ENCODE measurements at places on chromosomes 12 and 14.

DNA sequence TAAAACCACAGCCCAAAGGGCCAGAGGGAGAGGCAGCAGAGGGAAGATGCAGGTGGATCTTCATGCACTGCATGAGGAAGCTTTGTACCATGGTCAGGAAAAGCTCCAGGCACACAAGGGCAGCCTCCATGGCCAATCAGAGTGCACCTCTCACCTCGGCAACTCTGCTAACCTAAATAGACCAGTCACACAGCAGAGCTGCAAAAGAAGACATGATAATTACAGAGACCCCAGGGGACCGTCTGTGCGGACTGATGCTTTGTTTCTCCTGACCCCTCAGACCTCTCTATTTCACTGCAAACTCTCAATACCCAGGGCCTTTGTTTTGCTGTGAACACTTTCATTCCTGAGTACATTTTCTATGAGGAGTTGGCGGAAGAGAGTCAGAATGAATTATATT is 10.7 kb upstream of the TCL1B start:
- DNase-seq = no peak

- DNase-seq = no peak
Observed at GRCh38 chr12:71942703-71943102, 4.1 kb downstream of the TPH2 start.

- DNase-seq = no peak
Observed at GRCh38 chr12:131084341-131085011, 130.8 kb downstream of the ADGRD1 start.

DNA sequence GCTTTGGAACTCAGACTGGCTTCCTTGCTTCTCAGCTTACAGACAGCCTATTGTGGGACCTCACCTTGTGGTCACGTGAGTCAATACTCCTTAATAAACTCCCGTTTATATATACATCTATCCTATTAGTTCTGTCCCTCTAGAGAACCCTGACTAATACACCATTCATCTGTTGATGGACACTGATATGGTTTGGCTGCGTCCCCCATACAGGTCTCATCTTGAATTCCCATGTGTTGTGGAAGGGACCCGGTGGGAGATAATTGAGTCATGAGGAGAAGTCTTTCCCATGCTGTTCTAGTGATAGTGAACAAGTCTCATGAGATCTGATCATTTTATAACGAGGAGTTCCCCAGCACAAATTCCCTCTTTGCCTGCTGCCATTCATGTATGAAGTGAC is 57.0 kb downstream of the OTOGL start:
- no peak for DNase-seq

DNA sequence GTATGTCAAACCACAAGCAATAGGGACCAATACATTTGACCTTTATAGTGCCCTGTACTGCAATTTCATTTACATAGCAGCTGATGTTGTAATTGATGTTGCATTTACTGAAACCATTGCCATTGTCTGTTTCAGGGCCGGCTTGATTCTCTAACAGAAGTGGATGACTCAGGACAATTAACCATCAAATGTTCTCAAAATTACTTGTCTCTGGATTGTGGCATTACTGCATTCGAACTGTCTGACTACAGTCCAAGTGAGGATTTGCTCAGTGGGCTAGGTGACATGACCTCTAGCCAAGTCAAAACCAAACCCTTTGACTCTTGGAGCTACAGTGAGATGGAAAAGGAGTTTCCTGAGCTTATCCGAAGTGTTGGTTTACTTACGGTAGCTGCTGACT is 216.0 kb downstream of the AKAP6 start:
- no peak for DNase-seq

DNA sequence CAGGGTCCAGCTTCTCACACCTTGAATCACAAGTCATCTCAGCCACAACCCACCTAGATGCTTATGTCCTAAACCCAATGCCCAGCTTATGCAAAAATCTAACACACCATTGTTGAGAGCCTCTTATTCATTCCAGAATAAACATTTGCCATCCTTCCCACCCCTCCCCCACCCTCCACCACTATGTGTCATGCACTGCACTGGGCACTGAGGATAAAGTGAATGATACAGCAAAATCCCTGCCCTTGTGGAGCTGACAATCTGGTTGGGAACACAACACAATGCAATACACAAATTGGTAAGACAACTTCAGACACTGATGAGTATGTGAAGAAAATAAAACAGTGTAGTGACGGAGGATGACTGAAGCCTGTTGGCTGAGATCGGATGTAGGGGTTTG is 1.4 kb upstream of the GLTP start:
- no peak for DNase-seq

DNA sequence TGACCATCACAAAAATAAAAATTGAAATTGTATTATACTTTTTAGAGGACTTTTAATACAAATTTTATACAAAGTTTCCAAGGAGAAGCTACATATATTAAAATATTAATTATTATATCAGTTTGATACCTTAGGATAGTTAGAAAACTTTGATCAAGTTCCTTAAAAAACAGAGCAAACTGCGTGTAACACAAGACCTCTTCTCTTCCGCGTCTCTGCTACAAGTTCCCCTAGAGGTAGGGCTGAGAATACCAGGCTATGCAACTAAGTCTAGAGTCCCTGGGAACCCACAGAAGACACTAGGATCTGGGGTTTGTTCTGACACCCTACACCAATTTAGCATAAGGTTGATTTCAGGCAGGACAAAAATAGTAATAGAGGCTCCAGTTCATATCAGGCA is 319.0 kb downstream of the FOXG1 start:
- DNase-seq = no peak

GRCh38 chr14:73782623-73783022 is 68.4 kb upstream of the PNMA1 start:
- DNase-seq = no peak

- no peak for DNase-seq
Observed at GRCh38 chr12:126434412-126434985, 1369.3 kb downstream of the AACS start.

- DNase-seq = no peak
Observed at GRCh38 chr14:32508281-32508680, 179.2 kb downstream of the AKAP6 start.

DNA sequence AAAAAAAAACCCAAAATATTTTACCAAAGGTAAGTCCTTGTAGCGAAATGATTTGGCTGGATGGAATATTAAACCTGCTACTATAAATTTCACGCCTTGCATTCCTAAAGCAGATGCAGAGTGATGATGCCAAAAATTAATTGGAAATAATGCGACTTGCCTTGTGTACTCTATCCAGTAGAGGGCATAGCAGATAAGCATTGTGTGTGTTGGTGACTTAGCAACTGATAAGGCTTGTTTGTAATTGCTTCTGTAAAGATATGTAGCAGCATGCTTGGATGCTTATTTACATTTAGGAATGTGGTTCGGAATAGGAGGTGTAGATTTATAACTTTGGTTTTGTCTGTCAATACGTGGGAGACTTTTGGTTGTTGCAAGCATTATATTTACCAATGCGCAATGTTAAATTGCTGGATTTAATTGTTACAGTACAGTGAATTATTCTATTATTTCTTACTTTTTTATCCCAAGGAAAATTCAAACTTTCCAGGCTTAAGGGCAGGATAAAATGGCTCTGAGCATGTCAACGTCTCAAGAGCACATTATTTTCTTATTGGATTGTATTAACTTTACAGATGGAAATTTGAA is 80.5 kb downstream of the TMEM260 start:
- DNase-seq = peak; percentile 8

GRCh38 chr12:64273527-64274403 is 51.7 kb upstream of the KICS2 start:
- no peak for DNase-seq

- no peak for DNase-seq
Observed at GRCh38 chr14:97416550-97416949, 619.4 kb downstream of the VRK1 start.

DNA sequence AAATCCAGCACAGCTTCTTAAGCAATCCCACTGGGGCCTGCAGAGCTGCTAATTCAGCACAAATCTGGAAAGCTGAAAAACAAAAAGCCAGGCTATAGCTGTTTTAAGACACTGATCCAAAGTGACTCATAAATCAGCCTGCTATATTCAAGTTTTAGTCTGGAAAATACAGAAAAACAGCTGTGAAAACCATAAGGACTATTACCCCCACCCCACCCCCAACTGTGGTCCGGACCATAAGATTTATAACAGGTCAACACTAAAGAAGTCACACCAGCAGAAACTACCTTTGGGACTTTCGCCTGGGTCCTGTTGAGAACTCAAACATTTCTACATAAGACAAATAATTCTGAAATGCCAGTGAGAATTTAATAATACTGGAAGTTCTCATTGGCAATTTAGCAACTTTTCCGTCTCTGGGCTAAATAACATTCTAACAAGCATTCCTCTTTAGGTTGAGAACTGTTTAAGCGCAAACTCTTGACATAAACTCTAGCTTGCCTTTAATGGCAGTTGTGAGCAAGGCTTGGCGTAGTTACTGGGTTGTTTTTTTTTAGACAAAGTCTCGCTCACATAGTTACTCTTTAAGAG is 3.3 kb downstream of the LRIG3 start:
- no peak for DNase-seq

DNA sequence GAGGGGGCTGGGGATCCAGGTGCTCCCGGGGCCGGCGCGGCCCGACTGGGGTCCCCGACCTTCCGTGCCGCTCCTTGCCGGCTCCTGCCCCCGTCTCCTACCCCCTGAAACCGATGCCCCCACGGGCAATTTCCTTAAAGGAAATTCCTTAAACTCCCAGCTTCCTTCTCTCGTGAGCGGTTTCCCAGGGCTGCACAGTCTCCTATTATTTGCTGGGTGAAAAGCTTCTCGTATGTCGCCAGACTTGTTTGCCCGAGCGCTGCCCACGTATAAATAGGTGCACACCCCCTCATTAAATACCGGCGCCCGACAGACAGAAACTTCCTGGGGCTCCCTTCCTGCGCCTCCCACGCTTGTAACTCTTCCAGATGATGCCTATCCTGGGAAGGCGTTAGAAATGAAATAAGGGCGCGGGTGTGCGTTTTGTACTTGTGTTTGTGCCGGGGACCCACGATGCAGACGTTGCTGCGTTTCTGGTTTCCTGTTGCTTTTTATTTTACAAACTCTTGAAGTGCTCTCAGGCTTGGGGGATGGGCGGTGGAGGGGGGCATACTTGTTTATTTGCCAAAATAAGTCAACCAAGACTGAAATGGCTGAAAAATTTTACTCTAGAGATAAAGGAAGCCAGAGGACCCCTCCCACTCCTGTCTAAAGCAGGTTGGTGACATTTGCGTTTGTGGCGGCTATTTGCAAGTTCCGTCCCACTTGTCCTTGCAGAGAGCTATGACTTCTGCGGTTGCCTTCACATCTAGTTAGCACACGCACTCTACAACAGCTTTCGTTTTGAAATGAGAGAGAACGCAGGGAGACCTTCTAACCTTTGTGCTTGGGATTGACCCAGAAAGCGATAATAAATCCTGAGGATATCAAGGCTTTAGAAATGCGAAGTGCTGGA is 1.0 kb downstream of the HIP1R start:
- DNase-seq = no peak

- no peak for DNase-seq
Observed at GRCh38 chr14:50569714-50570274, 9.8 kb downstream of the ATL1 start.

GRCh38 chr12:56007564-56008559 is 10.8 kb downstream of the SUOX start:
- DNase-seq = peak; percentile 59

GRCh38 chr12:60724475-60724874 is 1128.6 kb downstream of the SLC16A7 start:
- DNase-seq = no peak

GRCh38 chr14:102951034-102951433 is 28.6 kb downstream of the AMN start:
- no peak for DNase-seq

- DNase-seq = peak; percentile 38
Observed at GRCh38 chr12:113462117-113462774, 9.4 kb downstream of the LHX5 start.

DNA sequence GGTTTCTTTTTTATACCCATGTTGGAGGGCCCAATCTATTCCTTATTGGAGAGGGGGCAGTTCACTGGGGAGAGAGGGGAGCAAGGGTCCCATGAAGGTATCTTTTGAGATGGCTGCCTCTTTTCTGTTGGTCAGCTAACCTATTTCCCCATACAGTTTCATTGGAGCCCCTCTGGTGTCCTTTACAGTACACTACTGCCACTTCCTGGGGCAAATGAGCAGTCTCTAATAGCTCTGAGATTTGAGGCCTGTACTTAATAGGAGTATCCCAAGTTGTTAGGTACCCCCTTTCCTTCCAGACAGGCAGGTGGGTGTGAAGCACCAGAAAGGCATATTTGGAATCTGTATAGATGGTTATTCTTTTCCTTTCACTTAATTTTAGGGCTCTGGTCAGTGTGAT is 41.3 kb upstream of the RNU6-8 start:
- no peak for DNase-seq
